ENCODE measurements at places on chromosomes 4 and X.

DNA sequence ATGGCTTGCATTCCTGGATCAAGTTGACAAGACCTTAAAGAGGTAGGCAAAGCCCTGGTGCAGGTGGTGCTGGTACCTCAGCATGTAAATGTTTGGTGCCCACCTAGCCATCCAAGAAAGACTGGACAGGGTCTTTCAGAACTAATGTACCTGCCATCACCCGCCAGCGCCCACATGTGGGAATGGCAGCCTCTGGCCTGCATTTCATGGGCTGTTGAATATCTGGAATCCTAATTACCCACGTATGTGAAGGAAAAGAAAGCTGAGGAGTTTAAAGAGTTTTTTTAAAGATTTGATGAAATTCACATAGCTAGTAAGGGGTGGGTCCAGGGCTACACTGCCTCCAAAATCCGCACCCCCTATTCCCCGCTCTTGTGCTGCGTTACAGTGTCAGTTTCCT lies 8.6 kb upstream of the CCDC149 start:
- no peaks in the 10 kb centered on the region for H3K36me3 ChIP-seq
- H3K27ac ChIP-seq: no peak overlapping the region
- no peaks in the 10 kb centered on the region for H3K4me1 ChIP-seq
- no peak overlapping the region for H3K4me3 ChIP-seq
- H3K27me3 ChIP-seq: peaks cover 16% of the 10 kb centered on the region

DNA sequence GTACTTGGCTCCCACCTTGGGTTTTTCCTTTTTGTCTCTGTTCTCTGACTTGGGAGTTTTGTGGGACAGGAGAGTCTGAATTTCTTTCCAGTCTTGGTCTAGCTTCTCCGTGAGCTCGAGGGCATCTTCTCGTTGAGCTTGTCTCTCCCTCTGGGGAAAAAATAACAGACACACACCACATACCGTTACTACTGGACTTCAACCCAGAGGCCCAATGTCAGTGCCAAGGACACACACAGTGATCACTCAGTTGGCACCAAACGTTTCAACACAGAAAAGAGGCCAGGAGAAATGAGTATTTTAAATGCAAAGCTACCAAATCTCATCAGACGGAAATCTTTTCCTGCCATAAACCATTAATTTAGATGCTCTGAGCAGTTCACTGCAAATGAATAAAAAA lies 9.7 kb downstream of the NOP14 start:
- H3K4me1 ChIP-seq: peaks cover 64% of the 10 kb centered on the region
- H3K36me3 ChIP-seq: peaks cover 75% of the 10 kb centered on the region
- no peaks in the 10 kb centered on the region for H3K27me3 ChIP-seq
- ATAC-seq: no peak
- H3K27ac ChIP-seq: peak overlapping the region; percentile 88

DNA sequence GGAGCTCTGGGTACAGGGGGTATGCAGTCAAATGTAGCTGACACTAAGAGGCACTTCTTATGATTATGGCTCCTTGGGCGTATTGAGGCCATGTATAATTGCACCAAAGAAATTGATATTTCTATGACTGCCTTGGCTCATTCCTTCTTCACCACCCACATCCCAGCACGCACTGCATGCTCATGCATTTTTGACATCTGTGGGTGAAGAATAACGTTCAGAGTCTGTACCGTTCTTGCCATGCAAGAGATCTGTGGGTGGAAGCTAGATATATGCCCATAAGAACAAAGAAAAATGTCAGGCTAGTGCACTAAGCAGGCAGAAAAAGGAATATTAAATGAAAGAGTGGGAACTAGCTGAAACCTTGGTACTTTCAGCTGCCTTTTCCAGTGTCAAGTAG lies 93.4 kb downstream of the EMCN start:
- H3K27ac ChIP-seq: no peak overlapping the region
- H3K27me3 ChIP-seq: no peaks in the 10 kb centered on the region

GRCh38 chr4:88998001-88998400 lies 59.0 kb downstream of the FAM13A start:
- H3K27ac ChIP-seq: no peak overlapping the region
- no peaks in the 10 kb centered on the region for H3K4me1 ChIP-seq
- H3K36me3 ChIP-seq: no peaks in the 10 kb centered on the region
- H3K4me3 ChIP-seq: no peak overlapping the region
- no peak for ATAC-seq
- H3K27me3 ChIP-seq: peaks cover 8% of the 10 kb centered on the region

GRCh38 chr4:111031001-111031579 lies 408.2 kb upstream of the PITX2 start:
- ATAC-seq: no peak
- no peaks in the 10 kb centered on the region for H3K4me1 ChIP-seq
- no peaks in the 10 kb centered on the region for H3K36me3 ChIP-seq
- no peak overlapping the region for H3K27ac ChIP-seq

- H3K36me3 ChIP-seq: no peaks in the 10 kb centered on the region
- peaks cover 21% of the 10 kb centered on the region for H3K27me3 ChIP-seq
- H3K4me3 ChIP-seq: no peak overlapping the region
- no peaks in the 10 kb centered on the region for H3K4me1 ChIP-seq
- ATAC-seq: no peak
Measured at GRCh38 chr4:151417766-151418376, 8.9 kb downstream of the FHIP1A start.

DNA sequence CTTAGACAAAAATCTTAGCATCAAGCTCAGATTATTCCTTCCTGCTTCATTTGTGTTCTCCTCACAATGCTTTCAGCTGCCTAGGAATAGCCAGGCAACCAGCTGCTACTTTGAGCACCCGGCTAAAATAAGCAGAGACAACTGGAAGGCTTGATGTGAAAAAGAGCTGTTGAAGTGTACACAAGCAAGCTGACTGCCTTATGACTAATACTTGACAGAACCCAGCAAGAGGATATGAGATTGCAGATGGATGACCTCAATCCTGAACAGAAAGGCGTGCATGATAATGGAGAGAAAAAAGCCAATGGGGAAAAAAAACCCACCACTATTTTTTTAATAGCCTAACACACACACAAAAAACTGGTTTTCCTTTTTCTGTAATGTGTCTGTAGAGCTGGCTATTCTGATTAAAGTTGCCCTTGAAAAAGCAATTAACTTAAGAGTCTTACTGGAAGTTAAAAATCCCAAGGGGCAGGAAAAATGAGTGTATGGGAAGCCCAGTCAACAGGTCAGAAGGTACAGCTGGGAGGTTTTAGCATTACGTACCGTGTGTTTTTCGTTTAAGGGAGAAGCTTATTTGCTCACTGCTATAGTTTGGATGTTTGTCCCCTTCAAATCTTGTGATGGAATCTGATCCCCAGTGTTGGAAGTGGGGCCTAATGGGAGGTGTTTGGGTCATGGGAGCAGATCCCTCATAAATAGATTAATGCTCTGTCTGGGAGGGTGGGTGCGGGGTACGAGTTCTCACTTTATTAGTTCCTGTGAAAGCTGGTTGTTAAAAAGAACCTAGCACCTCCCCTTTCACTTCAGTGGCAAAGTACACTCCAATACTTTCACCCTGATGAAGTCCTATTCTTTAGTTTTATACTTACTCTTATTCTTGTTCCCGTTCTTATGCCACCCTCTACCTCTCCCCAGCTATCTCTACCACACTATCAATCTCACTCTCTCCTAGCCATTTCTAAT lies 37.1 kb upstream of the HERC6 start:
- H3K4me3 ChIP-seq: no peak overlapping the region
- no peaks in the 10 kb centered on the region for H3K27me3 ChIP-seq
- no peak for ATAC-seq

DNA sequence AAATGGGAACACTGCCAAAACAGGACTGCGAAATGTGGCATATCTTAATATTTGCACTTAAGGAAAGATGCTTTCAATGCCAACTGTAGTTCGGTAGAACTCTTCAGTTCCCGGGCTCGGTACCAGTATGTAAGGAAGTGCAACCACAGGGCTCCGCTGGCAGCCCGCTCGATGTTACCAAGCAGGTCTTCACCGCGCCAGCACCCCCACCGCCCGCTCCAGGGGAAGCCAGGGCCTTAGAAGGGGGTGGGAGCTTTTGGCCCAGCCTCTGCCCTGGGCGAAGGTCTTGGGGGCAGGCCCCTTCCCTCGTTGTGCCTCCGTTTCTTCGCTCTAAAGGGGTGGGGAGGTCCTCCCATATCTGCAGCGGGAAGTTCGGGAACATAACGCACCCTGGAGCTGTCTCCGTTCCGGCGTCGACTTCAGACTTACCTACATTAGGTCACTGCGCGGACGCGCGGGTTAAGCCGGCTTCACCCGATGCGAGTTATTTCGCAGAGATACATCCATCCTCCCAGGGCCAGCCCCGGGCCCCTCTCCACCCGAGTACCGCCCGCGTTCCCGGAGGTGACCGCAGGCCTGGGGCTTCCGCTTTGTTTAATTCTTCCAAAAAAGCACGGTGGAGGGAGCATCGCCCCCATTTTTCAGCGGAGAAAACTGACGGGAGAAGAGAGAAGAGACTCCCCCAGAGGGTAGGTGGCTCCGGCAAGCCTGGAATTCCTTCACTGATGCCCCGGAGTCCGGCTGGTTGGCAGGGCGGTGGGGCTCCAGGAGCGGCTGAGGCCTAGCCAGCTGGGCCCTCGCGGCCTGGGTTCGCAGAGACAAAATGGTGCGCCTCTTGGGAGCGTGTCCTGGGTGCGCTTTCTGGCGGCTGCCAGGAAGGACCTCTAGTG lies 1.0 kb upstream of the HMX1 start:
- peaks cover 6% of the 10 kb centered on the region for H3K36me3 ChIP-seq
- H3K4me1 ChIP-seq: no peaks in the 10 kb centered on the region
- no peak overlapping the region for H3K4me3 ChIP-seq
- H3K27ac ChIP-seq: no peak overlapping the region

- H3K36me3 ChIP-seq: no peaks in the 10 kb centered on the region
- peaks cover 25% of the 10 kb centered on the region for H3K27me3 ChIP-seq
- no peak overlapping the region for H3K4me3 ChIP-seq
- no peak for ATAC-seq
- H3K4me1 ChIP-seq: no peaks in the 10 kb centered on the region
Measured at GRCh38 chr4:53558065-53558801, 33.1 kb downstream of the LNX1 start.

DNA sequence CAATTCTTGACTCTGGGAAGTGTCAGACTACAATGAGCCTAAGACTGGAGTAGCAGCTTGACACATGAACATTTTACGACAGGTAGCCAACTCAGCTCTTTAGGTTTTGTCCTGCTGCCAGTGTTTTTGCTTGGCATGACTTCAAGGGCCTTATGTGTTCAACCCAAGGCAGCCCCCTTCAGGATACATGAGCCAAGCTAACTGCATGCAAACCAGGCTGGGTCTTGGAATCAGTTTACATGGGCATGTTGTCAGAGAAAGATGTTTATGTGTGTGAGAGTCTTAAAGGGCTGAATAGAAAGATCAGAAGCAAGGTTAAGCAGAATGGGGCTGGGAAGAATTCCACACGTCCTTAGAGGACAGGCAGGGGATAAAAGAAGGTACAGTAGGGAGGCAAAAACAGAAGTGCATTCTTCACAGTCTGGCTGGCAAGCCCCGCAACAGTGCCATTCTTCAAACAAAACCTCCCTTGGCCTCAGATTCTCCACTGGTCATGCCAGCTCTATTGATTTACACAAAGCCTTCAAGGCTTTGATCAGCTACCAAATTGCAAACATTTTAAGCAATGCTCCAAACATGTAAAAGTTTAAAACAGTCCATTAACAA lies 97.3 kb downstream of the NKX6-1 start:
- H3K4me3 ChIP-seq: no peak overlapping the region
- no peak for ATAC-seq
- H3K27me3 ChIP-seq: no peaks in the 10 kb centered on the region

GRCh38 chr4:145436114-145436513 lies 45.5 kb upstream of the SMAD1 start:
- ATAC-seq: no peak
- H3K36me3 ChIP-seq: no peaks in the 10 kb centered on the region
- H3K27ac ChIP-seq: no peak overlapping the region
- H3K4me1 ChIP-seq: no peaks in the 10 kb centered on the region
- peaks cover 34% of the 10 kb centered on the region for H3K27me3 ChIP-seq
- H3K4me3 ChIP-seq: no peak overlapping the region

GRCh38 chr4:147388018-147388417 lies 92.9 kb upstream of the EDNRA start:
- no peaks in the 10 kb centered on the region for H3K27me3 ChIP-seq
- no peaks in the 10 kb centered on the region for H3K4me1 ChIP-seq
- no peak for ATAC-seq
- H3K27ac ChIP-seq: no peak overlapping the region
- H3K4me3 ChIP-seq: no peak overlapping the region
- no peaks in the 10 kb centered on the region for H3K36me3 ChIP-seq

DNA sequence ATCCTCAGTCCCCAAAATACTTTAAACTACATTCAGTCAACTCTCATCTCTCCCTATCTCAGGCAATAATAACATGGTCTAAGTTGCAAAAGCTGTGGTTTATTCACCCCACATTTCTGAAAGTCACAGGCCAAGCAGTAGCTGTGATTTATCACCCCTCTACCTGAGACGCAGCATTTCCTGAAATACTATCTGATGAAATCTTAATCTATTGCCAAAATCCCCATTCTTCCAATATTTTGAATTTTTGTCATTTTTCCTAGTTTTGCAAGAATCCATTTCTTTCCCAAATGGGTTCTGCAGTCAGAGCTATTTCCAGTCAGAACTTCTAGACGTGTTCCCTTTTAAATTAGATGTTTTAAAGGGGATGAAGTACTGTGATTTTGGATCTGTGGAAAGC lies 148.3 kb downstream of the BANK1 start:
- ATAC-seq: no peak
- no peak overlapping the region for H3K4me3 ChIP-seq
- peaks cover 83% of the 10 kb centered on the region for H3K36me3 ChIP-seq
- H3K27ac ChIP-seq: peak overlapping the region; percentile 61
- H3K4me1 ChIP-seq: peaks cover 48% of the 10 kb centered on the region
- H3K27me3 ChIP-seq: no peaks in the 10 kb centered on the region

DNA sequence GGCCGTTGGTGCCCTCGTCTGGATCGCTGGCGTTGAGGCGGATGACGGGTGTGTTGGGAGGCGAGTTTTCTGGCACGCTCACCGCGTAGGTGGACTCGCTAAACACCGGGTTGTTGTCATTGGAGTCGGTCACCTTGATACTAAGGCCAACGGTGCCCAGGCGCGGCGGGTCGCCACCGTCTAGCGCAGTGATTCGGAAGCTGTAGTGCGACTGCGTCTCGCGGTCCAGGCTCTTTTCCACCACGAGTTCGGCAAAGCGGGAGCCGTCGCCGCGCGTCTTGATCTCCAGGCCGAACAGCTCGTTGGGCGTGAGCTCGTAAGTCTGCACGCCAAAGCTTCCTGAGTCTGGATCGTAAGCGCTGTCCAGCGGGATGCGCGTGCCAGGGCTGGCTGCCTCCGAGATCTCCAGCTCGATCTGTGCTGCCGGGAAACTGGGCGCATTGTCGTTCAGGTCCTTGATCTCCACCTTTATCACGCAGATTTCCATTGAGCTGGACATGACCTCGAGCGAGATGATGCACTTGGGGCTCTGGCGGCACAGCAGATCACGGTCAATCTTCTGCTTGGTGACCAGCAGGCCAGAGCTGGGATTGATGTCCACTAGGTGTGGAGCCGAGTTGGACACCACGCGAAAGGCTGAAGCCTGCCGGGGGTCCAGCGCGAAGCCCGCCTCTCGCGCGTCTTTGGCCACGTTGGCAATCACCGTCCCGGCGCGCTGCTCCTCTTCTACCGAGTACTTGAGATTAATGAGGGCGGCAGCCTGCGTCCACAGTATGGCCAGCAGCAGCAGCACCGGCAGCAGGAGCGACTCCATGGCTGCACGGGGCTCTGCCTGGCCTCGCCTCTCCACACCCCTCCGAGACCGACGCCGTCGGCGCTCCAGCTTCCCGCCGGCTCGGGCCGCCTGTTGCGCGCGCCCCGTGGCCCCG lies 2.0 kb downstream of the PCDH19 start:
- no peak overlapping the region for H3K4me3 ChIP-seq
- no peak overlapping the region for H3K27ac ChIP-seq
- H3K36me3 ChIP-seq: no peaks in the 10 kb centered on the region
- ATAC-seq: no peak
- H3K27me3 ChIP-seq: peaks cover 53% of the 10 kb centered on the region
- H3K4me1 ChIP-seq: peaks cover 18% of the 10 kb centered on the region

GRCh38 chr4:156374069-156374468 lies 420.4 kb upstream of the CTSO start:
- ATAC-seq: no peak
- H3K27me3 ChIP-seq: no peaks in the 10 kb centered on the region
- H3K4me1 ChIP-seq: no peaks in the 10 kb centered on the region
- H3K27ac ChIP-seq: no peak overlapping the region
